ENCODE measurements at places on chromosomes 3 and 15.

DNA sequence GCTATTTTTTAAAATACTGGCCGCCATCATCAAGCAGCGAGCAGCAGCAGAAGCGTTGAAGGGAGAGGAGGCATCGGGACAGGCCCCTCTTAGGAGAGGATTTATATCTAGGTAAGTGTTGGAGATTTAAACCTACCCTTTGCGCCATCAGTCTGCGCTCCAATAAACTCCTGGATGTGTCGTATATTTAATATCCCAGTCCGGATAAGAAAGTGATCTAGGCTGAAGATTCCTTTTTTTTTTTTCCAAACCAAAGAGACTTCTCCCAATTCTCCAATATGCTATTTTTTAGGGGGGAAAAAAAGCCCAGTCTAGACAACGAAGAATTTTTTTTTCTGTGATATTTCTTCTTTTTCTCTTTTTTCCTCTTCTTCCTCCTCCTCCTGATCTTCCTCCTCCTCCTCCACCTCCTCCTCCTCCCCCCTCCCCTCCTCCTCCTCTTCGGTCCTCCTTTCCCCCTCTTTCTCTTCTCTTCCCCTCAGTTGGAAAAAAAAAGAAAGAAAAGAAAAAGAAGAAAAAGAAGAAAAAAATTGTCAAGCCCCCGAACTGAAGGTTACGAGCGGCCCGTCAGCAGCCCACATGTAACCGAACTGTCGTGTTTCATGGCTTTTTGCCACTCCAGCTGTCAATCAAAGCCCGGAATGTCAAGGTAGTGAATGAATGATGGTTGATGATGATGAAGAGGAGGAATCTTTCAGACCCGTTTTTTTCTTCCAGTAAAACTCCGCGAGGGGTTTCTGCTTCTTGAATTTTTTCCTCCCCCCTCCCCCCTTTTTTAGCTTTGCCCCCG is 835 bp downstream of the MEIS2 start:
- no peak for DNase-seq

DNA sequence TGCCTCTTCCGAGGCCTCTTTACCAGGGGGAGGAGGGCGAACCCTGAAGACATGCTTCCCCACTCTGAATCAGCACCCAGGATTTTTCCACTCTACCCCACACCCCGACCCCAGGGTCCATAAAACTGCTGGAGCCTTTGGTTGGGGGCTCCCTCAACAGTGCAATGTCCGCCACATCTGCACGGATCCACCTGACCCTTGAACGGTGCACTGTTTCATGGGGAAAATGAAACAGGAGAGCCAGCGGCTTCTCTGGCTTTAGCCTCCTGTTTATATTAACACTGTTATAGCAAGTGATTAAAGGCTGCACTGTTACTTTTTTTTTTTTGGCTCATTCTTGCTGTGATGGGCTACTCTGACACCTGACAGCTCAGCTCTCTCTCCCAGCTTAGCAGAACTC is 124.1 kb upstream of the DLG1 start:
- no peak for DNase-seq

DNA sequence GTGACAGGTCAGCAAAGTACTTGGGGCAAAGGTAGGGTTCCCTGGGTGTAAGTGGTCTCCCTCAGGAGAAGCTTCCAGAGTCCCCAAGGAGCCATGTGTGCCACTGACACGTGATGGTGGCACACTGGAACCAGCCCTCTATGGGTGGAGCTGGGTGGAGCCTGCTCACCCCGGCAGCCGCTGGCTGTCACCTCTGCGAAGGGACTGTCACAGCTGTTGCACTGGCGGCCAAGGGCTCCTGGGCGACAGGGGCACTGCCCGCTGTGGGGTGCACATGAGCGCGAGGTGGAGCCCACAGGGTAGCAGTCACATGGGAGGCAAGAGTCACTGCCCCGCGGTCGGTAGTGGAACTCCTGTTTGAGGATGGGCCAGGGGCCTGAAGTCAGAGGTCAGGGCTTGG is 12.0 kb downstream of the CELSR3 start:
- DNase-seq = peak; percentile 34

DNA sequence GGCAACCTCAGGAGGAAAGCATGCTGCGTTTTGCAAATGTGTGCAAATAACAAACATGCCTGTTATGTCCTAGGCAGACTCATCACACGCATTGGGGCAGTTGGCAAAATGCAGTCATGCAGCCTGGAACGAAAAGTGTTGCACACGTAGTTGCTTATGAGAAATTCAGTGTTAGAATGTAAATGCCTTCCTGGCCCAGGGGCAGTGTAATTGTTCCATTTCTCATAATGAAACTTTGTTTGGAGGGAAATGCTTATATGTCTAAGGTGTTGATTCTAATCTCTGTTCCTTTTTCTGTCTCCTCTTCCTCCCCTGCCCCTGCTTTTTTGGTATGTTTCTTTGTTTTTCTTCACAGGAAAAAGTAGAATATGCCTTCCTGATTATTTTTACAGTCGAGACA is 156.0 kb downstream of the CACNA1D start:
- no peak for DNase-seq

DNA sequence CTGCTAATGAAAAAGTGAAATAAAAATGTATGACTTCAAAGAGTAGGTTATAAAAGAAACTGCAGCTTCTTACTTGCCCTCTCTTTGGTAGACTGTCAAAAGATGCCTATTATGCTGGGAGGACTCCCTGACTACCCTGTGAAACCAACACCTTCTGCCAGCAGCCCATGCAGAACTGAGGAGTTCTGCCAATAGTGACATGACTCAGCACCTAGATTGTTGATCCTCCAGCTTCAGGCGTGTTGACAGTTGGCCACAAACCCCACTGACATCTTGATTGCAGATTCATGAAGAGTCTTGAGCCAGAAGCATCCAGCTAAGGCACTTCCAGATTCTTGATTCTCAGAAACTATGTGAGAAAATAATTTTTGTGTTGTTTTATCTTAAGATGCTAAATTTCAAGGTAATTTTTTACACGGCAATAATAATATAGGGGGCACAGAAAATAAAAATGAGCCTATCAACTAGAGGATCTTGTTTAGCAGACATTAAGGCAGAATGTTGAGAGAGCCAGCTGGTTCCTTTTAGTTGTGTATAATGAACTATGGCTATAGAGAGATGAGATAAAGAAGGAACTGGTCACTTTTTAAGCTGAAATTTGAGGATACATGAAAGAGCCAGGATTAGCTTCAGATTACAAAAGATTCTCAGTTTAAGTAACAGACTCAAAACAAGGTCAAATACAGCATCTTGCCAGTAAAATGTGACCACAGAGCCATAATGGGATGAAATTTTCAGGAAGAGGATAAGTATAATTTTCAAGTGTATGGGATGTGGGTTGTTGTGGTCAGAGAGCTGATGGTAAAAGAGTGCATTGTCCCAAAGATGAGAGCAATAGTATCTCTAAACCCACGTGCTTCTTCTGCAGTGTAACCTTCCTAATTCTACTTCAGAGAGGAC is 588.7 kb upstream of the CBLB start:
- DNase-seq = no peak

GRCh38 chr3:185473290-185473815 is 25.5 kb downstream of the TMEM41A start:
- no peak for DNase-seq

DNA sequence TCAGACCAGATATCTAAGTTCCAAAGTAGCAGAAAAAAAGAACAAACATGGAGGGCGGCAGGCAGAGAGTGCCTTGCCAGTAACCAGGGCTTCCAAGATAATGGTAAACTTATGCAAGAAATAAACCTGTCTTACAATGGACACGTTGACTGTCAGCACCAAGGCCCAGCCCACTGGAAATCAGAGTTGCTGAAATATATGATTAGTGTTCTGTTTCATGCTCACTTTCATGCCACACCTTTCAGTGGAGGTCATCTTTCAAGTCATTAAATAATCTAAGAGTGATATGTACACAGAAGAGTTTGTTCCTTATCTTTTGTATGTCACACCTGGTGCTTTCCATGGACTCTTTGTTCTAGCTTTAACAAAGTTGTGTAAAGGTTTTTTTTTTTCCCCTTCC is 358.1 kb downstream of the MECOM start:
- peak; percentile 58 for DNase-seq

- no peak for DNase-seq
Observed at GRCh38 chr15:60899322-60899966, 329.7 kb downstream of the RORA start.

DNA sequence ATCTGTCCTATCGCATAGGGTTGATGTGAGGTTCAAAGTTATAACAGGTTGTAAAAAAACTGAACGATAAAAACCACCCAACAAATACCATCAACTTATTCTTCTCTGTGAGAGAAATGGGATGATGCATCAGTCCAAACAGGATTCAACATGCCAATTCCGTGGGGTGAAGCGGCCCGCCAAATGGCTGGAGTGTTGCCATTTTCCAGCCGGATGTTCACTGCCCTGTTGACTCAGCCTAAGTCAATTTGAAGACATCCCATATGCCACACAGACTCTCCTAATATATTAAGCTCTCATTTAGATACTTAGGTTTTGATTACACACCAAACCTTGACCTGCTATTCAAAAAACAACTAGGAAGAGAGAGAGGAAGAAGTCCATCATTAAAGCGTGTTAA is 311.1 kb downstream of the VPS13C start:
- peak; percentile 22 for DNase-seq
